ENCODE measurements at places on chromosomes 3 and 15.

DNA sequence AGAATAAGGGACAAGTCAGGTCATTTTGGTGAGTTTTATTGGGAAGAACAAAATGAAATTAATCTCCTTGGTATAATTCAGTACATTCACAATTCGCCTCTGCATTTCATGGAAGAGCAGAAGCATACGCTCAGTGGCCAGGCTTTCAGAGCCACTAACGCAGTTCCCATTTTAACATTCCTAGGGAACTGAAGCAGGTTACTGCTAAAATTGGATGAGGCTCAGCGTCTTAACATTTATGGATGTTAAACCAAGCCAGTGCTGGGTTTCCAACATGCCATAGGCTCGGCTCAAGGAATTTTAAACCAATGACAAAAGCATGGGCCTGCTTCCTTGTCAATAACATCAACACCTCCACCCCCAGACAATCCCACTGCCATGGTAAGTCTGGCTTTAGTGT lies 172.7 kb upstream of the PRICKLE2 start:
- no peak for DNase-seq

- DNase-seq: peak; percentile 13
Measured at GRCh38 chr3:154176036-154176435, 54.8 kb downstream of the ARHGEF26 start.

GRCh38 chr15:75082689-75083088 lies 59.3 kb downstream of the PPCDC start:
- DNase-seq: no peak

DNA sequence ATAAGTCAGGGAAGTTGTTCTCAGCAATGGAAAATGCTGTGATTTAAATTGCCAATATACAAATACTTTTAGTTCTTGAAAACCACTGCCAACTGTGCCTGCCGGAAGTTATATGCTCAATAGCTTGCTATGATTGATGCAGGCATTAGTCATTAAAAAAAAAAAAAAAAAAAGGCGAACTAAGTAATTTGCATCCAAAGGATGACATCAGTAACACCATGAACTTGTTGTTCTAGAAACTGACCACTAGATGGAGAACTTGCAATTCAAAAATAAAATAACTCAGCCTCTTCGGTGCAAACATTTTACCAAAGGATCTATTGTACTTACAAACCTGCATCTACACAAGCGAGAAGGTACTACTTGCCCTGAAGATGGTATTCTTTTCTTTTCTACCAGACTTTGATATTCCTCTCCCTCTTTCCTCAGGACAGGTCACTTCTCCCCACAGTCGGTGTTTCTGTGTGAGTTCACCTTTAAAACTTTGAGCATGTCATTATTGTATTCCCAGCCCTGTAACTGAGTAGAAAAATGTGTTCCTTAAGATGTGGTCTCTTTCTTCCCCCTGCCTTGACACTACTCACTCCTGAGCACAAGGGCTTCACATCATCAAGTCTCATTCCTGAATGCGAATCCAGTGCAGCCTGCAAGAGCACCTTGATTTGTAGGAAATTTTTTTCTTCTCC lies 115.0 kb upstream of the VEPH1 start:
- peak; percentile 81 for DNase-seq

DNA sequence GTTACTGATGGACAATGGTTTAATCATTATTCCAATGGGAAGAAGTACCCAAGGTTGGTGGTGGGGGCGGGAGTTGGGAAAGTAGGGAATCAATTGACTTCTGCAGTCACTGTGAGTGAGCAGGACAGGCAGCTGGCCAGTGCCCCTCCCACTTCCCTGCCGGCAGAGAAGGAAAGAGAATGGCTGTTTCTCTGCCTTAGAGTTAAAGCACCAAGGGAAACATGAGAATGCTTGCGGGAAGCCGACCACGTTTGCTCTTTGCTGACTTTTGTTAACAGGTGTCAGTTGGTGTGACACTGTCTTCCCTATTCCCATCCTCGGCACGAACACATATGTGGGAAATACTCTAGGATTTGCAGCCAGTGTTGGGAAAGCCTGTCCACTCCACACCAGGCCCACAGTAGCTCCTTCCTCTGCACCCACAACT lies 33.5 kb upstream of the MFSD1 start:
- DNase-seq: peak; percentile 51

GRCh38 chr3:186935133-186935532 lies 4.8 kb downstream of the ST6GAL1 start:
- DNase-seq: no peak

DNA sequence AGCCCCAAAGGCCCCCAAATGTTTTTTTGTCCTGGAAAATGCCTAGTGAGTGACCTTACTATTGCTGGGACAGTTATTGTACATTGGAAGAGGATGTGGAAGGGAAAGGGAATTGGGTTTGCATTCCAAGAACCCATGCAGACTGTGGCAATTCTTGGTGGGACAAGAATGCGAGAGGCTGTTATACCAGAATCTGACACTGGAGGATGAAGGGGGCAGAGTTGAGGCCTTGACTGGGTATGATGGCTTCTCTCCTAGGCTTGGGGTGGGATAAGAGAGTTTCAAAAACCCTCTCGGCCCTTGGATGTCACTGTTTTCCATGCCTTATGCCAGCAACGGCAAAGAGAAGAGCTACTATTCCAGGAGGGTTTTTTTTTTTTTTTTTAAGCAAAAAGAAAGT lies 25.3 kb downstream of the IL16 start:
- DNase-seq: no peak

DNA sequence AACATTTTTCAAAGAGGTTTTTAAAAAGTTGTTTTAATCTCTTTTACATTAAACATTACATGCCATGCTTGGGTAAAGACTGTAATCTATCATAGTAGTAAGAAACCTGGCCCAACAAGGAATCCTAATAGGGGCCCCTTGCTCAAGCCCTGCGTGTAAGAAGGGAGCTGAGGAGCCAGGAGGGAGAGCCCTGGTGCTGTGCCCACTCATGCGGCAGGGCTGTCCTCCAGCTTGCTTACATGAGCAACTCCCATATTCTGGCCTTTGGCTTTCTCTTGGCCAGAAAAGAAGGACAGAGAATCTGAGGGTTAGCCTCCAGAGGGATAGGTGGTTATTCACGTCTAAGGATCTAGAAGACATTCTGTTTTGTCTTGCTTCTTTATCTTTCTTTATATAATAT lies 49.8 kb downstream of the KBTBD12 start:
- DNase-seq: no peak

DNA sequence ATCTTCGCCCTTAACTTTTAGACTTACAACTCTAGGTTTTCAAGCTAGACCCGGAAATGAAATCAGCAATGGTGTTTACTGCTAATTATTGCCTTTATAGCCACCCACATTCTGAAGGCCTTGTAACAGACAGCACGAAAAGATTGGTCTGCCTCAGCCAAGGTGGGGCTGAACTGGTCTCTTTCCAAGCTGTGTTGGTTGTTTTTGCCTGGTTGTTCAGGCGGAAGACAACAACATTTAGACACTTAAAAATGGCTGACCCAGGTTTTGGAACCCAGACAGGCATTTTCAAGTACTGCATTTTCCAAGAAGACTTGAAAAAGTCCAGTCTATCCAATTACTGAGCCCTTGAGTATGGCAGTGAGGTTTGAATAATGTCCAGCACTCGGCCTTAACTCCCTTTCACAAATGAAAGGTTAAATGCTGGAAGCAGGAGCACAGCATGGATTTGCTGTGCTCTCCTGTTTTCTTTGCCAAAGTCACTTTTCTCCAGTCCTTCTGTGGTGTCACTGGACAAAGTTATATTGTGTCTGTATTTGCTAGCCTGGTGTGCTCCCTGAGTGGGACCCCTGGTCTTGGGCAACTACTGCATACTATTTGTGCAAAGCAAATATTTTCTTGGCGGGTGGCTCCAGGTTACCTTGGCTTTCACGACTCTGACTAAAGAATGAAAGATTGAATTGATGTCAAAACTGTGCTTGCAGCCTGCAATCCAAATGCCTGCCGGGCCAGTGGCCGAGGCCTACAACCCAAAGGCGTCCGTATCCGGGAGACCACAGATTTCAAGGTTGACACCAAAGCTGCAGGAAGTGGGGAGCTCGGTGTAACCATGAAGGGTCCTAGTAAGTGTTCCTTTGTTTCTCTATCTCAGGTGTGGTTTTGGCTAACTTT lies 93.5 kb downstream of the FLNB start:
- DNase-seq: no peak

DNA sequence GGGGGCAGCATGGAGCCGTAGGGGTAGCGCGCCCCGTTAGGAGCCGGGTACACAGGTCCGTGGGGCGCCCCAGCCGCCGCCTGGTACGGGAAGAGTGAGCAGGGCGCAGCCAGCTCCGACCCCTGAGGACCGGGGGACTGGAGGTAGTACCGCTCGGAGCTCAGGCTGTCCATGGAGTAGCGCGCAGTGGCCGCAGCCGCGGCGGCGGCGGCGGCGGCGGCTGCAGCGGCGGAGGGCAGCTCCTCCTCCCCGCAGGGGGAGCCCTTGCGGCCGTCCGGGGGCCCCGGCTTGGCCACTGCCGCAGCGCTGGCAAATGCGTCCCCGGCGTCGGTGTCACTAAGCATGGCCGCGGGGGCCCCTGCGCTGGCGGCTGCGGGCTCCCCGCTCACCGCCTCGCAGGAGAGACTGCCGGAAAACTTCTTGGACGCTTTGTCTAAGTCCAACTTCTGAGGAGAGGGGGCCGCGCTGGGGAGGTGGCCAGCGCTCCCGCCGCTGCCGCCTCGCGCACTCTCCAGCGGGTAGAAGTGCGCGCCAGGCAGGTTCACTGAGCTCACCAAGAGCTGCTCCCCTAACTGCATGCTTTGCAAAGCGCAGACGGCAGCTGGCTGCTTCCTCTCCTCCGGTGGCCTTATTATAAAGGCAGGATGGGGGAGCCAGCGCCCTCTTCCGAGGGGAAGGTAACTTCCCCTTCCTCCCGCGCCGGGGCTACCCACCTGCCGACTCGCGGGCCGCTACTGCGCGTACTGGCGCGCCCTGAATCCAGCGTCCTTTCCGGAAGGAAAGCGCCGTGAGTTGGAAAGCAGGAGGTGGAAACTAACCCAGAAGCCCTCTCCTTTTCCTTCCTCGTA lies at the start of gene EOMES:
TSS of gene EOMES (minus strand) at position 607 of the 848 bp plus-strand sequence. CDS start at position 578, 29 bp downstream.
- peak; percentile 40 for DNase-seq

DNA sequence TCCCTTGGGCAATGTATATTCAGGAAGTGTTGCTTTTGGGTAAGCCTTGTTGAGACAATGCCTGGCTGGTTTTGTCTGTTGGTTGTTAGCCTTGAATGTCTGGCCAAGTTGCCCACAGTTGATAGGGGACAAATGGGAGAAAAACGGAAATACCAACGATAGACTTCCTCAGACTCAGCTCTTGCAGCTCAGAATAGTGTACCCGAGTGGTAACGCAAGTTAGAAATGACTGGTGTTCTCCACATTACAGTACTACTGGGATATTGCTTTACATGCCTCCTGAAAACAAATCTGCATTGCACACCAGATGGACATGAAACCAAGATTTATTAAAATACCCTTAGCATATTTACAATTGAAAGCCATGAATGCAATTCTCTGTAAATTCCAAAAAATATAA lies 47.4 kb downstream of the GREM1 start:
- no peak for DNase-seq

GRCh38 chr15:29386523-29386922 lies 116.9 kb upstream of the NSMCE3 start:
- DNase-seq: no peak

- DNase-seq: no peak
Measured at GRCh38 chr3:112360561-112360960, 27.6 kb downstream of the CD200 start.

- DNase-seq: no peak
Measured at GRCh38 chr15:78875107-78875914, 2.6 kb downstream of the MORF4L1 start.

DNA sequence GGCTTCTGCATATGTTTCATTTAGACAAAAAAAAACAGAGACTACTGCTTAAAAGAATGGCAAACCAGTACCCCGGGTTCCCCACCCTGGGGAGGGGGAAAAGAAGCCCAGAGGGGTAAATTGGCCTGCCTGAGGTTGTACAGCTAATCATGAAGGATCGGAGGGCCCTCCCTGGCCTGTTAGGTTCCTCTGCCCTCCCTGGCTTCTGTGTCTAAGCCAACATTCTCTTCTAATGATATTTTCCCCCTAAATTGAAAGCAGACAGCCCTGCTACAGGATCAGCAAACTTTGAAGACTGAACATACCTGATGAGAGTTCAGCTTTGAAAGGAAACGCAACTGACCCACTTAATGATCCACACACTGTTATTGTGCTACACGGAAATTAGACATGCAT lies 2.5 kb downstream of the ARHGAP31 start:
- DNase-seq: no peak

GRCh38 chr3:32973982-32974381 lies 22.5 kb downstream of the CCR4 start:
- peak; percentile 5 for DNase-seq

GRCh38 chr3:154119951-154120350 lies 1.2 kb upstream of the ARHGEF26 start:
- no peak for DNase-seq

DNA sequence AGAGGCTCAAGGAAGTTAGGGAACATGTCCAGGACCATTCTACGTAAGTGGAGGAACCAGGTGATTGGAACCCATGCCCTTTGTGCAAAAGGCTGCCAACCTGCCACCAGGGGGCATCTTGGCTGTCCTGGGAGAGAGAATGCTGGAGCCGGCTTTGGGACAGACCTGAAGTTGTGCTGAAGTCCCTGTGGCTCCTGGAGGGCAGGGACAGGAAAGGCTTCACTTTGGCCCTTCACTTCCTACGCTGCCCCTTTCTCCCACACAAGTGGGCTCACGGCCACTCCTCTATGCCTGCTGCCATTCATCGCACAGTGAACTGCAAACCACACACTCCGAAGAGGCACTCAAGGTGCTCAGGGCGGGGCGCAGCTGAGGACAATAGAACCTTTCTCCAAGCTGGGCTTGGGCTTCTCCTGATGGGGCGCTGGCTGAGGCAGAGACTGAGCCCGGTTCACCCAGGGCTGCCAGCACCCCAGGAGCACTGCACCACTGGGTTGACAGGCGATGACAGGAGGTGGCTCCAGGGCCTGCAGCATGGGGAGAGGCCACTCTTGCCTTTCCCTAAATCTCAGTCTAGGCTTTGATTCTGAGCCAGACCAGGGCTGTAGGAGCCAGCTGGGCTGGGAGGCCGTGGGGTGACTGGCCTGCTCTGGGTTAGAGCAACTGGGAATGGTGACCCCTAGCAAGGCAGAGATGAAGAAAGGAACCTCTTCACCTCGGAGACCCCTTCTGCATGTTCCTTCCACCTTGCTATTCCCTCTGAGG lies 8.4 kb downstream of the SHF start:
- DNase-seq: peak; percentile 32

- peak; percentile 18 for DNase-seq
Measured at GRCh38 chr3:23748398-23749110, 57.2 kb upstream of the UBE2E1 start.

DNA sequence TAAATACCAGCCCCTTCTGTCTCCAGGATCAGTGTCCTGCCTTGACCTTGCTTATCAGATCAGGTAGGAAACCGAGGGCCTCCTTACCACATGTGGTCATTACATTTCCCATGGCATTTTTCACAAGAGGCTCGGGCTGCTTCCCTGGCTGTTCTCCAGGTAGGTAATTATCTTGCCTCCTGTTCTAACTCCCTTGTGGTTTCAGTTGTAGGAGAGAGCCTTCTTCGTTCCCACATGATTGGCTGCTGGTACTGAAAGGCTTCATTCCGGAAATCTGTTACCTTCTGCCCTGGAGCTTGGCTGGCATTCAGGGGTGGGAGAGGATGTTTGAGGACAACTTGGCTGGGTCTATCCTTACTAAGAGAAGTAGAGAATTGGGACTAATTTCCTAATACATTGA lies 46.8 kb upstream of the RORA start:
- no peak for DNase-seq

GRCh38 chr15:66698318-66698961 lies 3.6 kb upstream of the SMAD6 start:
- DNase-seq: peak; percentile 86

GRCh38 chr15:74167891-74168331 lies 5.6 kb upstream of the ISLR start:
- no peak for DNase-seq
